NCI-H1694 treated with DMSO at 0.1 percent for 48 hours (cell line): ENCODE measurements at places on chromosomes 2 and 18.

DNA sequence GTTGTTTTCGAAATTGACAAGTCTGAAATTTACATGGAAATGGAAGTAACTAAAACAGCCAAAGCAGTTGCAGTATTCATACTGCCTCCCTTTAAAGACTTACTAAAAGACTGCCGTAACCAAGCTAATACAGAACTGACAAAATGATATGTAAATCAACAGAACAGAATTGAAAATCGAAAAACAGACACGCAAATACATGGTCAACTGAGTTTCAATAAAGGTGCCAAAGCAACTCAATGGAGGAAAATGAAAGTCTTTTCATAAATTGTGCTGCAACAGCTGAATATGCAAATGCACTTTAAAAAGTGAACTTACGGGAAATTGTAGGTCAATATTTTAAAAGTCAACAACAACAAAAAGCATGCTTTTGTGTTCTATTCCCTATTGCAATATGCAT, 34.2 kb downstream of the TMEM131 start:
- DNase-seq: no peak

GRCh38 chr2:234468503-234468902, 28.4 kb downstream of the ARL4C start:
- DNase-seq: no peak

- DNase-seq: no peak
Measured at GRCh38 chr2:190819840-190820301, 60.8 kb upstream of the GLS start.

- DNase-seq: no peak
Measured at GRCh38 chr2:26675651-26676255, 16.8 kb upstream of the KCNK3 start.

GRCh38 chr2:189466656-189467055, 25.4 kb downstream of the WDR75 start:
- no peak for DNase-seq
